ENCODE measurements at places on chromosomes 7 and 10.

DNA sequence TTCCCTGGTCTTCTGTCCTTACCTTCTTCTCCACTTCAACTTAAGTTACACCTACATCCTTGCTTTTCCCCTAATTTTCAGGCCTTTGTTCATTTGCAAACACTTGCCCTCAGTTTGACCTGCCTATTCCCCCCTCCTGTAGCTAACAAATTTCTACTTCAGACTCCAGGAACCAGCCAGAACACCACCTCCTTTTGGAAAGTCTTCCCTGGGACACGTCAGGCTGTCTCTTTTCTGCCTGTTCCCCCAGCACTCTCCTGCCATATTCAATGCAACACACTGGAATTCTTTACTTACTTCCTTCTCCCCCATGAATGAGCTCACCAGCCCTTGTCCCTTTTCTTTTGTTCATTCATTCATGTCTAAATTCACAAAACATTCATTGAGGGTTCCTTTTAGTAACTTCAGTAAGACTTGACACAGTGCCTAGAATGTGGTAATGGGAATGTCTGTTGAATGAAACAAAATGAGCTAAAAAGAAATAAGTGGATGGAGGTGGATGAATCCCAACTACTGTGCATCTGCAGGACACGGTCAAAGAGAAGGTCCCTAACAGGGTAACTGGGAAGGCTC, 478.0 kb downstream of the KCNMA1 start:
- no peak for DNase-seq

- DNase-seq = no peak
Observed at GRCh38 chr10:87826653-87827052, 8.6 kb upstream of the ATAD1 start.

DNA sequence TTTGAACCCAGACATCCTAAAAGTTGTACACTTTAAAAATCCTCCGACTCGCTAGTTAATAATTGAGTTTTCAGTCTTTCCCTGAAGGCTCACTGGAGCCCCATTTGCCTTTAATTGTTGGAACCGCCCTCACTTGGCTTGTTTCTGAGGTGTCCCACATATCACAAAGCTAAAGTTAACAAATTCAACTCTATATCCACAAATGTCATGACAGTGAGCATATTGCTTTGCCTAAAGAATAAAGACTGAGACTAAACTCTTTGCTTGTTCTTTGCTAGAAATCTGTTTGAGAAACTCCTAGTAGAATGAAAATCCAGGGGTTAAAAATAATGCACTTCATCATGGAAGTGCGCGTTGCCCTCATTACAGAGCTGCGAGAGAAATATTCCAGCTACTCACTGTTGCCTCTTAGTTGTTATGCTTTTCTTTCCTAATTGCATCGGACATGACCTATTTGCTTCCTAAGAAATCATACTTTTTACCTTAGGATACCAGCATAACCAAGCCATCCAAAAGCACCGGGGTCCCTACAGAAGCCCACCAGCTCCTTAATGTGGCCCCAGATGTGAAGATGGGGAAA, 752 bp downstream of the THSD7A start:
- peak; percentile 42 for DNase-seq

DNA sequence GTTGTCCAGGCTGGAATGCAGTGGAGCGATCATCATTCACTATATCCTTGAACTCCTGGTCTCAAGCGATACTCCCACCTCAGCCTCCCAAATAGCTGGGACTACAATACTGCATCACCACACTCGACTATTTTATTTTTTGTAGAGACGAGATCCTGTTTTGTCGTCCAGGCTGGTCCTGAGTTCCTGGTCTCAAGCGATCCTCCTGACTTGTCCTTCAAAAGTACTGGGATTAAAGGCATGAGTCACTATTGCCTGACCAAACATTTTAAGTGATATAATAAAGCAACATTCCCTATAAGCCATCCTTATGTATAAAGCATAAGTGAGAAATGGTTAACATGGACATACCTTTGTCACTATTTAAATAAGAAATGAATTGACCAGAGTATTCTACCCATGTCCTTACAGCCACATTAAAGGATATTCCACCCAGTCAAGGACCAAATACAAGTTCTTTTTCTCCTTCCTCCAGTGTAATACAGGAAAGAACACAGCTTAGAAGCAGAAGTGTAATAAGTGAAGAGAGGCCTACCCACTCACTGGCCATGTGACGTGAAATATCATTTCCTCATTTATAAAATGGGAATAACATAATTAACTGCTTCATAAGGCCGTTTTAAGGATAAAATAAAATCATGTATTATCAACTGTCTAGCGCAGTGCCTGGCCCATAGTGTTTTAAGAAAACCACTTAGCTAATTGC, 82.0 kb downstream of the DOCK4 start:
- DNase-seq = peak; percentile 33

GRCh38 chr10:130160775-130161174, 24.6 kb downstream of the GLRX3 start:
- peak; percentile 37 for DNase-seq

- DNase-seq = no peak
Observed at GRCh38 chr10:11465406-11465805, 146.0 kb downstream of the USP6NL start.

- DNase-seq = no peak
Observed at GRCh38 chr7:37104822-37105518, 343.7 kb downstream of the ELMO1 start.

Data from amniotic epithelial cell (primary cell).